AG08395 (cell line): ENCODE measurements at places on chromosomes 13 and 19.
A peak's percentile ranks its signal among the peaks of the same experiment; 100 is the strongest.

DNA sequence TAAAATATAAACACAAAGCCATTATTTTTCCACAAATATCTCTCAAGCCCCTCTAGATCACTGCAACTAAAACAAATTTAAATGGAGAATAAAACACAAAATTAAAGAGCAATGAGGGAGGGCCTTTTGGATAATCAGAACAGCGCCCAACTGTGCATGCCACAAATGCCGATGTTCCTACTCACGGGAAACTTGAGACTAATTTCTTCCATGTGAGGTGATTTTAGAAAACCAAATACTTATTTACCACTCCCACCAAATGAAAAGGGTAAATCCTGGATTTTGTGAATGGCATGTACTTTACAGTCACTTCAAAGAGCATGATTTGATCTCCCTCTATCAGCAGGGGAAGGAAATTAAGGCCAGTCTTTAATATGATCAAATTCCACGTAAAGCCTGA lies 74.8 kb downstream of the SLC7A1 start:
- DNase-seq, result peak; percentile 82

- no peak for DNase-seq
Observed at GRCh38 chr13:100179276-100179675, 90.4 kb downstream of the PCCA start.

DNA sequence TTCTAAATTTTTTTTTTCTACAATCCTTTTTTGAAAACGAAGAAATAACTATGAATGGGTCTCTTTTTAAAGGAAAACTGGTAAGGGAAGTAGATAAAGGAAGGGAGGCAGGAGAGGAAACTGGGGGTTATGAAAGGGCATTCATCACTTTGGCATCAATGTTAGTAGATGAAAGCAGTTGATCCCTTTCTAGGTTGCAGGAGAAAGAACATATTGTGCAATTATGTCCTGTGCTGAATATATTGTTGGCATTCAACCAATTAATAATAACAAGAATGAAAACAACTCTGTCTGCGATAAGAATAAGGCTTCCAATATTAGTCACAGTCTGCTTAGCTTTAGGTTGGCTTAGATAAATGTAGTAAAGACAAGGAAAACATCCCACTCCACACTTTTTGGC lies 796.8 kb upstream of the KLHL1 start:
- DNase-seq, result no peak

GRCh38 chr13:40589285-40590109 lies 76.9 kb downstream of the FOXO1 start:
- DNase-seq, result peak; percentile 55

- no peak for DNase-seq
Observed at GRCh38 chr19:14114854-14115253, 2.7 kb downstream of the PRKACA start.

DNA sequence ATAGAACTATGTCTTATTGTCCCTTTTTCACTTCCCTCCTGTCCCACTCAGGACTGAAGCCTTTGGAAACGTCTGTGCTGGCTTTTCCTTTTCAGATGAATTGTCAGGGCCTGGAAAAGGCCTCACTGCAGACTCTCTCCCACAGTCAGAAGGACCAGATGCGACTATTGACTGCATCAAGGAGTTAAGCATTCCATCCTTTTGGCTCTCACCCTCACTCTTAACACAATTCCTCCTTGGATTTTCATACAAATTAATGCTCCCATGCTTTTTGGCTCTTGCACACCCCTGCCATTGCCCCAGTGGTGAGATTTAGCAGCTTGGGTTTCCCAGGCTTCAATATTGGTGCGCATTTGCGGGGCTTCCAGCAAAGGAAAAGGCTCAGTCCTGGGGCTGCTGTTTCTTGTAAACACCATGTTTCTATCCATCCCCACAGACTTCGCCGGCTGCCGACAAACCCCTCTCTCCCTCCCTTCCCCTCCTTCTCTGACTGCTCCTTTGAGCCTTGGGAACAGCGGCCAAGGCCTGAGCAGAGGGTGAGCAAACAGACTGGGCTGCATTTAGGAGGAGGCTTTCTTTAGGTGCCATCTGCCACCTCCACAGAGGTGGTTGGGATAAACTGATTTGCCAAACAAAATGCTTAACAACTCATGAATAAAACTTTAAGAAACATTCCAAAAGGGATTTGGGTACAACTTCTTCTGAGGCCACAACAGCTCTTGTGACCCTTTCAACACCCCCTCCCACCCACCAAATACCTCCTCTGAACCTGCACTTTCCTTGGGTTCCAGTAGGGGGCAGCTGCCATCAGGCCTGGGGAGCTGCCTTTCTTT lies 48.6 kb upstream of the PCDH8 start:
- DNase-seq, result no peak

DNA sequence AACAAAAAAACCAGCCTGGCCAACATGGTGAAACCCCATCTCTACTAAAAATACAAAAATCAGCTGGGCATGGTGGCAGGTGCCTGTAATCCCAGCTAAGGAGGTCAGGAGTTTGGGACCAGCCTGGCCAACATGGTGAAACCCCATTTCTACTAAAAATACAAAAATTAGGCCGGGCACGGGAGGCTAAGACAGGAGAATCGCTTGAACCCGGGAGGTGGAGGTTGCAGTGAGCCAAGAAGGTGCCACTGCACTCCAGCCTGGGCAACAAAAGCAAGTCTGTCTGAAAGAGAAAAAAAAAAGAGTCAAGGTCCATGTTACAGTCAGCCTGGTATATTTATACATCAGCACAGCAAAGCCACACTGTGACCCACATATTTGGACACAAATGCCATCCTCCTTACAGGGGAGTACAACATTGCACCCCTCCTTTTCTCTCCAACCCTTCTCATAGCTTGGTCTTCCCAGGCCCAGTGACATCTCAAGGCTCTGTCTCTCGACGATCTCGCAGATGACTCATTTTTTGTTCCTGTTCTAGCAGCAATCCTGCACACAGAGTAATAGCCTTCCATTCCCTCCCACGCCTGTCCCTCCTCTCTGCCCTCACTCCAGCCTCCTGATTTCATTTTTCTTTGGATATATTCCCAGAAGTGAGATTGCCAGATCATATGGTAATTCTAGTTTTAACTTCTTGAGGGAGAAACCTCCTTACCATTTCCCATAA lies 21.0 kb upstream of the DPP9 start:
- DNase-seq, result peak; percentile 91

DNA sequence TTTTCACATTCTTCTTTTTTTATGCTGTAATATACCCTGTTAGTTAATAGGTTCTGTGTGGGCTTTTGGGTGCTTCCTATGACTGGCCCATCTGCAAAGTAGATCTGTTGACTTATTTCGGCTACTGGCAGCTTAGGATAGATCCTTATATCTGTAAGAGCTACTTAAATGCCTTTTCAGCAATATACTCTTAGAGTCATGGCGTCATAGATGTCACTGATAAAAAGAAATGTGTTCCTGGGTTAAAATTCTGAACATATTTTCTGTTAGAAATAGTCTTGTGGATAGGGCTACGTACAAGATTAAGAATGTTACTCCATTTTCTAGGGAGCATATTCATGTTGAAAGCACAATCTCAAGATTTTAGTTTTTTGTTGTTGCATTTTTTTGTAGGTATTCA lies 4.7 kb downstream of the AKAP11 start:
- no peak for DNase-seq

- no peak for DNase-seq
Observed at GRCh38 chr19:58579473-58580142, 6.5 kb upstream of the MZF1 start.

DNA sequence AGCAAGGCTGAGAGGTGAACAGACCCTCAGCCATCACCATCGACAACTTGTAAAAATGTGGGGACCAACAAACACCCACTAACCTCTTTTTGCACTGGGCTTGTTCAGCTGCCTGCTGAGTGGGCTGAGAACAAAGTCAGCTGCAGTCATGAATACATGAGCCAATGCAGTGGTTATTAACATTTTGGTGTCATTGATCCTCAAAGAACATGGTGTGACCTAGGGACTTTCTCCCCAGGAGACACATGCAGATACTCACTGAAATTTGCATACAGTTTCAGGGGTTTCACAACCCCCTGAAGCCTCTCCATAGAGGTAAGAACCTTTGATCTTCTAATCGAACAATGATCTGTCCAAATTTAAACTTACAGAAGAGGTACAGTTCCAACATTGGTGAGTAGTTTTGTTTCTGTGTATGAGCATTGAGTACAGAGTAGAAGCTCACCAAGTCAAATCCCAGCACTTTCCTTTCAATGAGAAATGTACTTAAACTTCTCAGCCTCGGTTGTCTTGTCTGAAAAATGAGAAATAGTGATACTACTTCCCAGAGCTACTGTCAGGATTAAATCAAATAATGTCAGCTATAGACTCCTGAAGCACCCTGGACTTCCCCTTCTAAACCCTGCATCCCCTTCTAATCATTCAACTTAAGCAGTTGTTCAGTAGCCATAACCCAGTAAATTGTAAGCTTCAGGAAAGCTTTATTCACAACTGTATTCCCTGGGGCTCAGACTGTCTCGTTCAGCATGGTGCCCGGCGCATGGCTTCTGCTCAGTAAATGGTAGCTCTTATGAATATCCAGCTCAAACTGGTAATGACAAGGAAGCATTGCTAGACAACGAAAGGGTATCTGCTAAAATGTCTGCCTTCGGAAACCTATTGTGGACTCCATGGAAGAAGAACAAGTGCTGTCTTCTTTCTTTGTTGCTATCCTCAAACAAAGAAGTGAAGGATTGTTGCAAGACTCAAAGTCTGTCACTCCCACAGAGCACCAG lies 148.7 kb downstream of the FOXO1 start:
- no peak for DNase-seq

GRCh38 chr13:114095486-114095885 lies 36.9 kb downstream of the RASA3 start:
- no peak for DNase-seq

DNA sequence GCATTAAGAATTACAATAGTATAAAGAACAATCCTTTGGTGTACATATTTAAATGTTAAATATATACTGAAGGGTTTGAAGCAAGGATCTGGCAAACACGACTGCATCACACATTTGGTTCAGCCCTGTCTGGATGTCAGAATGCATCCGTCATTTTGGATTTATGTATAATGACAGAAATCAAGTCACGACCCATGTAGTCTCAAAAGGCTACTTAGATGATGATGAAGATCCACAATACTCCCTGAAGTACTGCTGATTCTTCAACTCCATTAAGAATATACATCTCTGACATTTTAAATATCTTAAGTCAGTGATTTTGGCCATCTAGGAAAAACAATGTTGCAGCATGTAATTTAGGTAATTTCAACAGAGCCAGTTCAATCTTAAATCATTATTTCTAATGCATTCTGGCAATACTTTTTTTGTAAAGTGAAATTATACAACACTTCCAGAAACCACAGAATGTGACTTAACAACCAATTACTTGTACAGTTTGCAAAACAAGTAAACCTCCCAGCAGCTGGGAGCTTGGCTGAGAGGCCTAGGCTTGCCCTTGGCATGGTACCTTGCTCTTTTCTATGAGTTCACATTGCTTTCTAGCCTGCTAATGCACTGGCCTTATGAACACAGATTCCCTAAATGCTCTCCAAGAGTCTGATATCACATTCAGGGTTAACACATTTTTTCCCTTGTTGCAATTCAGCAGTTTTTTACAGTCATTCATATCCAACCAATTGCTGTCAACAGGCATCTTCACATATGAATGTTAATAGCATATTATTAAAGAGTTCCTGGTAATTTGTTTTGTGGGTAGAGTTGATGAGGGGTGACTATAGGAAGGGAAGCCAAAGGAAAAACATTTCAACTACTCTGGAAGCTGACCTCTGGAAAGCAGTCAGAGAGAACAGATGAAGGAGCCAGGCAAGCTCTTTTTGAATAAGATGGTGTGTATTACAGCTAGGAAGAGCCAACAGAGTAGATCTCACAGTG lies 175.2 kb downstream of the ENOX1 start:
- DNase-seq, result no peak

DNA sequence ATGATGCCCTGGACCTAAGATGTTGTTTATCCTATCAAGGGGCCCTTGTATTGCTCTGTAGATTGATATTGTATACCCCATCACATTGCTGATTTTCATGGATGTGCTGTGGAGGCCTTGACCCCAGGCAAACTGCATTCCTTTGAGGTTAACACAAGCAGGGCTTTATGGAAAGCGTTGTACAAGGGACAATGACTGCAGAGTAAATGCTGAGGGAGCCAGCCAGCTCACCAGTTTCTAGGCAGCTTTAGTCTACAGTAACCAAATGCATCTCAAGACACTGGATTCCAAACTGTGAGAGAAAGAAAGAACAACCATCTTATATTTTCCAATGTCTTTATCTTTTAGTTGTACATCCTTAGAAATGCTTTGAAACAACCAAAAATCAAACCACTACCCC lies 34.1 kb upstream of the EDNRB start:
- DNase-seq, result no peak

- DNase-seq, result no peak
Observed at GRCh38 chr19:48085904-48086864, 24.4 kb downstream of the PLA2G4C start.

DNA sequence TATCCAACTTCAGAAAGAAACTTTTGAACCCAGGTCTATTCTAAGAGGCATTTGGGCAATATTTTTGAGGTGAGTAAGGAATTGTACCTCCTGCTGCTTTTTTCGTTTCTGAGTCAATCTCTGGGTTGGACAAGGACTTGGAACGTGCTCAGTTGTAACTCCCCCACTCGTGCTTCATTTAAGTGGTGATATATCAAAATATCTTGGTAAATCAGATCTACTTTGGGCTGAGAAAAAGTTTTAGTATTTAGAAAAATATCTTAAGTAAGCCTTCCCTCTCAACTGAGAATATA lies 728.9 kb downstream of the EFNB2 start:
- DNase-seq, result no peak

- no peak for DNase-seq
Observed at GRCh38 chr19:4547303-4548237, 7.7 kb upstream of the LRG1 start.

GRCh38 chr13:100040196-100040595 lies 48.7 kb upstream of the PCCA start:
- DNase-seq, result no peak

DNA sequence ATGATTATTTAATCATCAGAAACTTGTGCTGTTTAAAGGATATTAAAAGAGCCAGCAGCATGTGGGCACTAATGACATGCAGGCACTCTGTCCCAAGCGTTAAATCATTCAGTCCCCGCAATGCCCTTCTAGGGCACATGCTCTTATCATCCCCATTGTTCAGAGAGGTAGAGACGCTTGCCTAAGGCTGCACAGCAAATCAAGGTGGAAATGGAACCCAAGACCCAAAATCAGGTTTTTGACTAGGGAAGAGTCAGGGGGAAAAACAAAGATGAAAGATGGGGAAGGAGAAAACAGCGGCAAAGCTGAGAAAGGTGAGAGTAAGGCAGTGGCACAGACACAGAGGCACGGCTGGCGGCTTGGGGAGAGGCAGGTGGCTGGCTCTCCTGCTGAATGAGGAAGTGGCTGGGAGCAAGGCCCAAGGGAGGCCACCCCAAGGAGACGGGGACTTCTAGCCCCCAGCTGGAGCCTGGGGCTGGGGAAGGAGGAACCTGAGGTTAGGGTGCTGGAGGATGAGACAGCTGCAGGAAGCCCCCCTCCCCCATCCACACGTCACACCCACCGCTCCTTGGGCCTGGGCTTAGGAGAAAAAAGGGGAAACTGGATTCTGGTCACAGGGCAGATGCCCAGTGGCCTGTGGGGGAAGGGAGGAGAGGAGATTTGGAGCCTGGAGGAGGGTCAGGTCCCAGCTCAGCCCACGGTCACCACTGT lies 1.0 kb upstream of the TYROBP start:
- DNase-seq, result no peak
